ENCODE measurements at places on chromosomes 2 and 18.

- DNase-seq = no peak
Observed at GRCh38 chr2:64327129-64327509, 126.8 kb upstream of the LGALSL start.

DNA sequence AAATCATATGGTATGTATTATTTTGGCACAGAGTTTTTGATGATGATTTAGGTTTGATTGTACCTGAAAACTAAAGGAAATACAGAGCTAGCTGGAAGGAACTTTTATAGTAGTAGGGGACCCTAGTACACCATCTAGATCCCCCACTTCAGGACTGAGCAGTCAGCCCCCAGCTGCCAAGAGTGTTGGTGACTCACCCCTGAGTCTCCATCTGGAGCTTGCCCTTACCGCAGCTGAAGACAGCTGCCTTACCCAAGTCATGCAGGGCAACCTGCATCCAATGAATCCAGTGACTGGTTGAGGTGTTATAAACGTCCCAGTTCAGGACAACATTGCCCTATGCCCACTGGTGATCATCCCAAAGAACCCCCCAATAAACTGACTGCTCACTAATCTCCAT lies 15.3 kb downstream of the PMS1 start:
- DNase-seq = no peak

DNA sequence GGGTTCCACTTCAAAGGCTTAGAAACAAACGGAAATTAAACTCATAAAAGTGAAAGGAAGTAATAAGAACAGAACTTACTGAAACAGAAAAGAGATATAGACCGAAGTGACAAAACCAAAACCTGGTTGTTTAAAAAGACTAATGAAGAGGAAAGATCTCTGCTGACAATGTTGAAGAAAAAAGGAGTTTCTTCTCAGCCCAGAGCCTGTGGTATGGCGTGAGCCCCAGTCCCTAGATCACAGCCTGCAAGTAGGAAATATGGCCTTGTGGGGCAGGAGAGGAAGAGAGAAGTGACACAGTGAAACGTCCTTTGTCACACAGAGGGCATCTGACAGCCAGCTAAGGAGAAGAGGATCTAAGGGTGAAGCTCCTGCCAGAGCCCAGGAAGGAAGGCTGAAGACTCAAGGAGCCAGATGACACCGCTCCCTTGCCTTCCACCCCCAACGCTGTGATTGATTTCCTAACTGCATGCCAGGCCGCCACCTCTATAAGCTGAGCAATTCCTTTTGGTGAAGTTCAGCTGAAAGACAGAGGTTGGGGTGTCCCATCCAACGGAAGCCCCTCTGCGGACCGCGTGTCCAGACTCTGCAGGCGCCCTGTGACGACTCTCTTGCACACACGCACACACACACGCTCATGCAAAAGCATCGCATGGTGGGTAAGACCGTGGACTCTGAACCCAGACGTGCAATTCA lies 141.1 kb downstream of the HDAC4 start:
- no peak for DNase-seq

DNA sequence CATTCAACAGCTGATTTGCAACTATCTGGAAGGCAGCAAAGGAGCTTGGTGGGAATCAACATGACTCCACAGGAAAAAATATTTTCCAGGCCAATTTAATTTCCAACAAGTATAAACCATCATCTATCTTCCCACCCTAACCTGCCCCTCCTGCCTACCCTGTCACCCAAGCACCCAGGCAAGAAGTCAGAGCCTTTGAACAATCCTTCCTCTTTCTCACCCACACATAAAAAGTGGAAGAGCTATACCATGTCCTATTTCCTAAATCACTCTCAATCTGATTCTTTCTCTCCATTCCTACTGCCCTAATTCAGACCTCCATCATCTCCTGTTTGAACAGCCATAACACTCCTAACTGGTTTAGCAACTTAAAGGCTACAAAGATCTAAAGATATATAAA lies 12.7 kb downstream of the SPIRE1 start:
- no peak for DNase-seq

Measured in liver (tissue), 10 donors.